ENCODE measurements at places on chromosomes 2 and 18.

- DNase-seq: no peak
Observed at GRCh38 chr18:12883372-12883683, 709 bp downstream of the PTPN2 start.

DNA sequence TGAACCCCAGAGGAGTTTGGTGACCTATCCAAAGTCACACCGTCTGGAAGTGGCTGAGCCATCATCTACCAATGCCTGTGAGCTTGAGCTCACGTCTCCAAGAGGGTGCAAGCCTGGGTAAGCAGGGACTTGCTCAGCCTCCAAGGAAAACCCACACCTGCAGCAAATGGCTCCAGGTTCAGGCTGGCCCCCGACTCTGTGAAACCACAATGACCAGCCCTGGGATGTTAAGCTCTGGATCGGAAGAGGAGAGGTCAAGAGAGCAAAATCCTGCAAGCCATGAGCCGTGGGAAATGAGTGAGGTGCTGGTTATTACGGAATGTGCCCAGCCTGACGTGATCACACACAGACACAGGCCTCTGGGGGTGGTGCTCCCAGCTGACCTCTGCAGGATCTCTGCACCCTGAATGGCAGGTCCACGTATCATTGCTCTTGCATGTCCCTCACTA lies 94.1 kb upstream of the OTOS start:
- no peak for DNase-seq

DNA sequence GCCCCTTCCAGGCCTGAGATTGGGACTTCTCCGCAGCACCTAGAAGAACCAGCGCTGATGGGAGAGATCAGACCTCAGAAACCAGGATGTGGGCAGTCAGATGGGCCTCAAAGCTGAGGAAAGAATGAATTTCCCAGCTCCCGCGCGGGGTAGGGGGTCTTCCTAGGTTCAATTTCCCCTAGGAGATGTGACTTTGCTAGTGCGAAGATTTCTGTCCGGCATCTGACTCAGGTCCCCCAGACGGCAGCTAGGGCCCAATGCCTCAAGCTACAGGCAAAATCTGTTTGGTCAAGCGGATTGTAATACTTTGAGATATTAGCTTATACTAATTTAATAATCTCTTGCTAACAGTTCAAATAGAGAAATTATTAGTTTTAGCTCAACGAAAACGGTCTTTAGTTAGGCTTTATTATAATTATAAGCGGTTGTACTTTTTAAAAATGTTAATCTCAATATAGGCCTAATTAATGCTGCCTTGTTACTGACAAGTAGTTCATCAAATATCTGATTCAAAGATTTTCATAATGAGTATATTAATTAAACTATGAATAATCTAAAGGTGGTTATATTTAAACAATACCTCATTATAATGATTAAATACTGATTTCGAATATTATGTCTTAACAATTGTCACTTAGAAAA lies 5.8 kb downstream of the DLX1 start:
- DNase-seq: no peak

DNA sequence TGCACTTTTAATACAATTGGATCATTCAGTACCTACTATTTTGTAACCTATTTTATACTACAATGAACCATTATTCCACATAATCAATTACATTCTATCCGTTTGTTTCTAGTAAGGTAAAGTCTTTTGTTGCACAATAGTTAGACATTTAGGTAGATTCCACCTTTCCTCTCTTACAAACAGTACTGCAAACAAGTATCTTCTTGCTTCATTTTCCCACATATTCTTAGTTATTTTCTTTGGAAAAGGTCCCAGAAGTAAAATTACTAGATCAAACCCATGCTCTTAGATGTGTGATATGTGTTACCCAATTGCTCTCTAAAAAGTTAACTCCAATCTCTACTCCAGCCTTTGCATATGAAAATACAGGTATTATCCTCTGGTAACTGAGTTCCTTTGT lies 49.6 kb downstream of the SPIRE1 start:
- DNase-seq: peak; percentile 53

DNA sequence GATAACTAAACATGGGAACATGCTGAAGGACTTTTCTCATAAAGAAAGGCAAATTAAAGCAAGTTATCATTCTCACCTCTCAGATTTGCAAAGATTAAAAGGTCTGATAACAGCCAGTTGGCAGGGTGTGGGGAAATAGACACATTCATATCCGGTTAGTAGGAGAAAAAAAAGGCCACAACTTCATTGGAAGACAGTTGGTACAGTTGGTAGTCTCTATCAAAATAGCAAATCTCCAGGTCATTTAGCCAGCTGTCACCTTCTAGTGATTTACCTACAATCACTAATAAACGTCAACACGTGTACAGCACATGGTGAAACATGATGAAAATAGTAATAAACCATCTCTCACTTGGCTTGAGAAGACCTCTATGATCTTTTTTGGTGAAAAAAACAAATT lies 16.6 kb downstream of the INPP5D start:
- DNase-seq: no peak

- DNase-seq: no peak
Observed at GRCh38 chr18:63040788-63041410, 278.7 kb downstream of the BCL2 start.

- no peak for DNase-seq
Observed at GRCh38 chr18:33020877-33021276, 248.1 kb upstream of the KLHL14 start.

- no peak for DNase-seq
Observed at GRCh38 chr2:53268086-53268485, 499.5 kb upstream of the CHAC2 start.

GRCh38 chr2:138787053-138787666 lies 7.0 kb upstream of the NXPH2 start:
- DNase-seq: peak; percentile 23

- DNase-seq: no peak
Observed at GRCh38 chr2:74735009-74735408, 81.0 kb downstream of the SEMA4F start.

DNA sequence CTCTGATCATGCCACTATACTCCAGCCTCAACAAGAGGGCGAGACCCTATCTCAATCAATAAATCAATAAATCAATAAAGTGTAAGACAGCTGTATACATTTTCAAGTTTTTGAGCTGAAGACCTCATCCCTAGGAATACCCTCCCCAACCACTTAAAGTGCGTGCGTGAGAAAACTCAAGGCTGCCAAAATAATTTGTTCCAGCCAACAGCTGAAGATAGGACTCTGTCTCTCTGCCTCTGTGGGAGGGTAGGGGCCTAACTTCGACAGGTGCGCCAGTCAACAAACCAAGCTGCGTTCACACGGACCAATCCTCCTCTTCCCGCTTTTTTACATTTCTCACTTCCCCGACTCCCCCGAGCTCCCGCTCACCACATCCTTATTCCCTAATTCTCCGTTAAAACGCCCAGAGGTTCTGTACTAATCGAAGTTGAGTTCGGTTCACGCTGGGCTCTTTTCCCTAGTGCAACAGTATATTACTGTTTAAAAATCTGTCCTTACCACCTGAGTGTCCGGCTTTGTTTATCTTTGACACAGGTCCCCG lies 618 bp downstream of the POLR2D start:
- no peak for DNase-seq

- no peak for DNase-seq
Observed at GRCh38 chr2:143058851-143059250, 70.4 kb upstream of the ARHGAP15 start.

DNA sequence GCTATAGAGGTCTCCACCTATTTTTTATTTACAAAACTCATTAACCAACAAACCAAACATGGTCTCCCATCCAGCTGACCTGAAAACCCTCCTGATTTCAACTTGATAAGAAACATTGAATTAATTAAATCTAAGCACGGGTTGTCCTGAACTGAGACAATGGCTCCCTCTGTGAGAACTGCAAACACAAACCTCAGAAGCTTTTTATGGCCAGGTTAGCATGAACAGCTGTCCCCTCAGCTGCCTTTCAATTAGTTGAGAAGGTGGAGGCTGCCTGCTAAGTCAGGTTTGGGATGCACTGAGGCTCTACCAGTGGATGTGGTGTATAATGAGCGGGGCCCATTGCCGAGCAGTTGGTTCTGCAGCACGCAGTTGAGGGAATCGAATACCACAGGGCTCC lies 258.5 kb upstream of the DDX18 start:
- no peak for DNase-seq

GRCh38 chr2:34731292-34731691 lies 1132.2 kb upstream of the FAM98A start:
- no peak for DNase-seq

DNA sequence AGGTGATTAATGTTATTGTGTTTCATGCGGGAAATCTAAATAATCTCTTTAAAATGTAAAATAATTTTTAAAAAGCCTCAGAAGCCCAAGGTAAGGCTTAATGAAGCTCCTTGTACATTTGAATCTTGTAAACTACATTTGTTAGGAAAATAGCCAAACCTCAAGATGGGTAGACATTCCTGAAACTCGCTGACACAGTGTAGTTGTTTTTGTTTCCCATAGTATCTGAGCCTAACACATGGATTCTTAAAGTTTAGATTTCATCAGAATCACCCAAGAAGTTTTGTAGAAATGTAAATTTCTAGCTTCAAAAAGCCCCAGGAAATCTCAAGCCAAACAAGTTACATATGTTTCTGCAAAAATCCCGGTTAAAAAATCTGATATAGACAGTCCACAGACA lies 1221.1 kb upstream of the ACVR2A start:
- peak; percentile 73 for DNase-seq

GRCh38 chr2:218658671-218659257 lies 659 bp downstream of the ZNF142 start:
- peak; percentile 33 for DNase-seq
